Stimulated activated CD8-positive, alpha-beta memory T cell treated with anti-CD3 and anti-CD28 coated beads, Interleukin-7, amount 100 ng/mL, for 1 hour (primary cell): ENCODE measurements at places on chromosomes 3 and 15.
A peak's percentile ranks its signal among the peaks of the same experiment; 100 is the strongest.

GRCh38 chr3:30607032-30607833 lies 832 bp downstream of the TGFBR2 start:
- DNase-seq: no peak

DNA sequence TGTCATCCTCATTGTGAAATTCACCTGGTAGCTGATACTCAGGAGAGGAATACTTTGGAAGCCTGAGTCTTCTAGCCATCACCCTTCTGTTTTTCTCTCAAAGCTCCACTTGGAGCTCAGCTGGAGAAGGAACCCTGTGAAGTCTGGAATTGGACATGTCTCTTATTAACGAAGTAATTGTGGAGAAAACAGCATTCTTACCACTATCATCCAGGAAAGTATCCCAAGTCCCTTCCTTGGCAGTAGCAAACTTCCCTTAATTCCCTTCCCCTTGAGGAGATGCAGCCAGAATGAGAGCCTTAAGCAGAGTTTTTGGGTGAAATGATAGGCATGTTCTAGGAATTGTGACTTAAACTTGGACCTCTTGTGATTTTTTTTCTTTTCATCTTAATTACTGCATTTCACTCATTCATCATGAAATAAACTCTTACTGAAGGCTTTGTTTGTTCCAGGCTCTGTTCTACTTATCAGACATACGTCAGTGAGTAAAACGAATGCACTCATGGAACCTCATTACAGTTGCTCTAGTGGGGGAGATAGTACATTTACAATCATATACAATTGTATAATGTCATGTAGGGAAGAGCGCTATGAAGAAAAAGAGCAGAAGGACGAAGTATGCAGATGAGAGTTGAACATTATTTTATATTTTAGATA lies 30.5 kb upstream of the TCF12 start:
- DNase-seq: no peak

GRCh38 chr3:114290911-114291901 lies 2.6 kb upstream of the TIGIT start:
- DNase-seq: peak; percentile 92

GRCh38 chr15:31607656-31608055 lies 281.0 kb downstream of the KLF13 start:
- no peak for DNase-seq

DNA sequence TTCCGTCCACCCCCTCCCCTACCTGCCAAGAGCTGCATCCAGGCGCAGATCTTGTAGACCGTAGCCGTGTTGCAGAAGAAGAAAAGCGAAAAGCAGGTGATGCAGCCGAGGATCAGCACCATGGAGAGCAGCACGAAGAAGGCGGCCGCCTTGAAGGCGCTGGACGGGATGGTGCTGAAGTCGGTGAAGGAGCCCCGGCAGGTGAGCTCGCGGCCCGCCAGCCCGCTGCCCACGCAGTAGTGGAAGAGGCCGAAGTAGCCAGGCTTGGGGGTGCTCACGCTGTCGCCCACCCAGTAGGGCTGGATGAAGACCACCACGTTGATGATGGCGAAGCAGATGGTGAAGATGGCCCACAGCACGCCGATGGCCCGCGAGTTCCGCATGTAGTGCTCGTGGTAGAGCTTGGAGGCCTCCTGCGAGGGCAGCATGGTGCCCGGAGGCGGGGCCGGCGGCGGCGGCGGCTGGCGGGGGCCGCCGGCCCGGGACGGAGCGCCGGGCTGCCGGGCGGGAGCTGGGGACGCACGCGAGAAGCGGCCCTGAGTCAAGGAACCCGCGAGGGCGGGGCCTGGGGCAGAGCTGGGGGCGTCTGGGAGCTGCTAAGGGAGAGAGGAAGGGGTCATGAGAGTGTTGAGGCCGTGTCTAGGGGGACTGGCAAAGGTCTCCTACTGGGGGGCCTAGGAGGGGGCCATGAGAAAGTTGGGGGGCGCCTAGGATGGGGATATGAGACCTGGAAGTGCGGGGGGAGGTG lies 1.2 kb downstream of the LHFPL4 start:
- no peak for DNase-seq

DNA sequence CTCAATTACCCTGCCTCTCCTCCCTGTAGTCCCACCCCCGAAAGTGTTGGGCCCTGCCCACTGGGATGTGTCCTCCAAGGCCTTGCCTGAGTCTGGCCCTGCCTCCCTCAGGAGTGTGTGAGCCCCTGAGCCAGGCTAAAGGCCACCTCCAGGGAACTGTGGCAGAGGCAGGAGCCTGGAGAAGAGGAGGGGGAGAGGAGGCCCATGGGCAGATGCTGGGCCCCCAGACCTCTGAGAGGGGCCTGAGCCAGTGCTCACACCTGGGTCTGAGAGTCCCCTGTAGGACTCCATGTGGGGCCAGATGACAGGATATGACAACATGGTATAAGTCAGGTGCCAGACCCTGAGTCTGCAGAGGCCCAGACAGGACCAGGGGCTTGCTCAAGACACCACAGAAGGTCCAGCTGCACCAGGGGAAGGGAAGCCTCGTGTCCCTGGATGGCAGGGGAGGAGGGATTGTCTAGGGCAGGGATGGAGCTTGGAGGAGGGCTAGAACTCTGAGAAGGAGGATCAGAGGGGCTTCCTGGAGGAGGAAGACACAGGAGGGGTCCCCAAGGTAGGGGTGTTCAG lies 217.9 kb downstream of the TBC1D2B start:
- DNase-seq: no peak

DNA sequence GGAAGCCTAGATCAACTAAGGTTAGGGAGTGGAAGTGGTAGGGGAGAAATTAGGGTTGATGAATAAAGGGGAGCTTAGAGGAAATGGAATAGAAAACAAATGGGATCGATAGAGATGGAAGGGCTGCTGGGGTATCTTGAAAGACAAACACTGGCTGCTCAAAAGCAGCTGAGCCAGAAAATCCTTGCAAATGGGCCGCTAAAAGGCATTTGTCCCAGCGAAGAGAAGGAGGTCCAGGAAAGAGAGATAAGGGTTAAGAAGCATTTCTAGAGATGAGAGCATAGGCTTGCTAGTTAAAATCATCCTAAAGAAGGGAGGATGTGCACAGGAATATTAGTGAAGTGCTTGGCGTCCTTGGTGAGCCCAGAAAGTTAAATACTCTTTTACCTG lies 258.0 kb upstream of the CBLB start:
- DNase-seq: no peak

- no peak for DNase-seq
These were observed 57.4 kb upstream of the ABHD17C start for GRCh38 chr15:80637747-80638146.

DNA sequence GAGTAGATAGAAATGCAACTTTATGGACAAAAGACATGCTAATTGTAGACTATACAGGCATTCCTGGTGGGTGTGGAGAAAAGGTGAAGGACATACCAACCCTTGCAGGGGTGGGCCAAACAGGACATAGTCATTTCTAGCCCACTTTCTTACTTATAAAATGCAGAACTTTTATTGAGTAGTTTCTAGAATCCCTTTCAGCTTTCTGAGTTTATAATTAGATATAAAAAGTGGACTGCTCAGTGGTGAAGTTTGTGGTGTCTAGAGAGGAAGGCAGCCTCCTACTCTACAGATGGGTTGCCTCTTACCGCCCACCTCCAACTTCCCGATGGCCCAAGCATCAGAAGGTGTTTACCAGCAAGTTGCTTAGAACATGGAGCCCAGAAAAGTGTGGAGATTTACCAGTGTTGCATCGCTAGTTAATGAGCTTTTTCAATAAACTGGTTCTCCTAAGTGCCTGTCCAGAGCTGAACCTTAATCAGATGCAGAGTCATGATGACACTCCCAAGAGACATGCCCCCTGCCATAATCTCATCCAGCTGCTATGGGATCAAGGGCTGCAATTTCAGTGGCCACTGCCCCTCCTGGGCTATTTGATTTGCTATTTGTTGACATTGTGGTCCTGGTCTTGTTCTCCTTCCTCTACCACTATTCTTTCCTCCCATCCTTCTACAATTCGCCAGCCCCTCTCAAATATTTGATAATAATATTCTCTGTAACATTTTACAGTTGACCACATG lies 77.5 kb upstream of the STRIT1 start:
- no peak for DNase-seq

DNA sequence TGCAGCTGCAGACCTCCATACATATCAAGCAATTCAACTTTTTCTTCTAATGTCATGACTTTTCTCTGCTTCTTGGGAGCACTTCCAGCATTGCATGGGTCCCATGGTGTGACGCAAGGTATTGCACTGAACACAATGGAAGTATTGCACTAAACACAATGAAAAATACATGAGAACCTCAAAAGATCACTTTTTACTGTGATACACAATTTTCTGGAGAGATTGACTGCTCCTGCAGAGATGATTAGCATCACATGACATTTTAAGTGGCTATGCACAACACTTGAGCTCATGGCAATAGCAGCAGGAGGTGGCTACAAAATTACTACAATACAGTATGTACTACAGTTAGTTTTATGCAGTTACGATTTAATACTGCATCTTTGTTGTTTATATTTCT lies 113.5 kb upstream of the BHLHE40 start:
- no peak for DNase-seq

- no peak for DNase-seq
These were observed 473.3 kb upstream of the NR2F2 start for GRCh38 chr15:95857124-95857757.

DNA sequence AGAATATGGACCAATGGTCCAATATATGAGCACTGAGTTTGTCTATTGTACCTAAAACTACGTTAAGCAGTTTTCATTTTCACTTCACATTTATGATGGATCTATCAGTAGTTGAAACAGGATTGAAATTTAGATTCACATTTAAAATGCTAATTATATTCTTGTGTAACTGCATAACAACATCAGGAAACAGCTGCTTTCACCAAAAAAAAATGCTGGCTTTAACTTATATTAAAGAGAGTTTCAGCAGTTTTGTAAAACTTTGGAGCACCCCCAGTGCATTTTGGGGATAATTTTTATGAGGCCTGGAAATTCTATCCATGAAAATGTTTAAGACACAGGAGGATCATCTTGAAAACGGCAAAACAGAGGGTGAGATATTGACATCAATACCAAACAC lies 142.8 kb upstream of the ROBO2 start:
- no peak for DNase-seq

GRCh38 chr3:143751643-143752178 lies 96.6 kb downstream of the SLC9A9 start:
- DNase-seq: no peak

DNA sequence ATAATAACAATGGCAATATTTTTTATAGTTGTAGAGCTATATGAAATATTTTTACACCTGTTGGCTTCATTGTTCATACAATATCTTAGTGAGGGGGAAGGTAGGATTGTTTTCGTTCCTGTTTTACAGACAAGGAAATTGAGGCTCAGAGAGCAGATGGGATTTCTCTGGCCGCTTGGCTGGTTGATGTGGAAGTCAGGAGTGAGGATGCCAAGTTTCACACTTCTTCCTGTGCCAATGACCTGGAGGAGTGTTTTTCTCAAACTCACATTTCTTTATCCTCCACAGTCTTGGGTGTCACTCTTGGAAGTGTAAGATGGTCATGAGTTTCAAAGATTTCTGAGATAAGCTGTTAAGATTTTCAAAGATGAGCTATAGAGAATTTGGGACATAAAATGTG lies 50.6 kb downstream of the LPP start:
- no peak for DNase-seq

DNA sequence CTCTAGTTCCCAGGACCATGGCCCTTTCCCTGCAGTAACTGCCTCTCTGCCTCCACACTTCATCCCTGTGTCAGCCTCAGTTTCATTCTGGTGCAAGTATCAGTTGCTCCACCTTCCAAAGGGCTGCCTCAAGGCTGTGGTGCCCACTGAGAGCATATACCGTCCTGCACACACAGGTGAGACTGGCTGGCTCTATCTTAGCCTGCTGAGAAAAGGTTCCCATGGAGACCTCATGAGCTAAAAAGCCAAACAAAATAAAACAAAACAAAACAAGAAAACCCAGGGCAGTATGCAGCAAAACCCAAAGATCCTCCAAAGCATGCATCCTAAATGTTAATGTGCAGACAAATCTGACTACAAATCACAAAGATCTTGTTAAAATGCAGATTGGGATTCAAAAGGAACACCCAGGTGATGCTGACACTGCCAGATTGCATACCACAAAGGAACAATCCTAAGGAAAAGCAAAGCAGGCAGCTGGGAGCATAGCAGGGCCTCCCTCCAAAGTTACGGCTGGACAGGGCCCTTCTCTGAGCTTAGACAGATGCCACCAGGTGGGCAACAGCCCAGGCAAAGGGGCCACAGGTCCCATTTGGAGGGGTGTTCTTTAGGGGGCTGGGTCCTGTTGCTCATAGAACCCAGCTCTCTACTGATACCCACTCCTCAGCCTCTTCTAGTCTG lies 76.3 kb upstream of the SLCO2A1 start:
- DNase-seq: no peak

- no peak for DNase-seq
These were observed 3.2 kb upstream of the MME start for GRCh38 chr3:155076888-155077287.

- DNase-seq: no peak
These were observed 60.9 kb upstream of the ATP11B start for GRCh38 chr3:182732232-182733015.

GRCh38 chr3:114456742-114457141 lies 162.9 kb downstream of the TIGIT start:
- no peak for DNase-seq

DNA sequence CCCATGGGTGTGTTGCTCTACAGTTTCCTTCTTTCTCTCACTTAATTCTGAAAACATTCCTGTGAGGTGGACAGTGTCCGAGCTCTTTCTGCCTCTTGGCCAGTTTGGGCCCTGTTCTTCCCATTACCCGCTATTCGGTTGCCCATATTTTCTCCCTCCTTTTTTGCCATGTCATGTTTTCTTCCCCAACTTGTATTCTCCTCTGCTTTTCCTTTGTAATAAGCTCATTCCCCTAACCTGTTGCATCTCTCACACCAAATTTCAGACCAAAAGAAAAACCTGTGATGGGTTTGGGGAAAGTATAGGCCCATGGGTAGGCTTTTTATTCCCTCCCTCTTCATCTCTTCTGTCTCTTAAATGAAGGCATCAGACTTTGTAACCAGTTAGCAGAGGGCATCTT lies 30.5 kb downstream of the NKIRAS1 start:
- DNase-seq: no peak

DNA sequence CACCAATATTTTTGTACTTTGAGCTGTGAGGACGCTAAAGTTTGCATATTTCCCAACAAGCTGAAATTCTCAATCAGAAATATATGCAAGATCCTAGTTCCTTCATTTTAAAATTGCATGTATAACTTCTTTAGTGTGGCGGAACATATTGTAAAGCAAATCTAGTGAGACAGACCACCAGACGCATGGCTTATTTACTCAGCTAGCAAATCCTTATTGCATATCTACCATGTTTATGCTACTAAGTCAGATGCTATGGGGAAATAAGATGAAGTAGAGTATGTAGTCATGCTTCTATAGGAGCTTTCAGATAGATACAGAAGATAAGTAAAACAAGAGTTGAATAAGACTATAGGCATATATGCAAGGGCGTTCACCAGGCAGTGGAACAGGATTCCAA lies 62.0 kb downstream of the C3orf70 start:
- no peak for DNase-seq
